ENCODE measurements at places on chromosomes 12 and 14. TPM values are rescaled to one million over a fixed set of nuclear protein-coding genes. Genes with fewer than 3 reads are reported as not detected.

TNS2 gene
- total RNA-seq: 653 TPM

SLC7A8 gene
- total RNA-seq: 36.9 TPM

TMEM132C gene
- total RNA-seq: 17.4 TPM

TAS2R42 gene
- total RNA-seq: not detected

CLEC4C gene
- total RNA-seq: not detected

GRCh38 chr14:68392393-68393141, 400.3 kb downstream of the ZFP36L1 start:
- peak; percentile 65 for DNase-seq
- no peak overlapping the region for H3K4me3 ChIP-seq
- H3K27me3 ChIP-seq: no peaks in the 10 kb centered on the region
- peak overlapping the region; percentile 50 for H3K27ac ChIP-seq
- no peaks in the 10 kb centered on the region for H3K36me3 ChIP-seq
- peaks cover 80% of the 10 kb centered on the region for H3K4me1 ChIP-seq

GRCh38 chr12:12097891-12098690, 27.4 kb downstream of the BCL2L14 start:
- H3K4me3 ChIP-seq: no peak overlapping the region
- H3K27ac ChIP-seq: no peak overlapping the region
- DNase-seq: no peak
- H3K36me3 ChIP-seq: no peaks in the 10 kb centered on the region

DNA sequence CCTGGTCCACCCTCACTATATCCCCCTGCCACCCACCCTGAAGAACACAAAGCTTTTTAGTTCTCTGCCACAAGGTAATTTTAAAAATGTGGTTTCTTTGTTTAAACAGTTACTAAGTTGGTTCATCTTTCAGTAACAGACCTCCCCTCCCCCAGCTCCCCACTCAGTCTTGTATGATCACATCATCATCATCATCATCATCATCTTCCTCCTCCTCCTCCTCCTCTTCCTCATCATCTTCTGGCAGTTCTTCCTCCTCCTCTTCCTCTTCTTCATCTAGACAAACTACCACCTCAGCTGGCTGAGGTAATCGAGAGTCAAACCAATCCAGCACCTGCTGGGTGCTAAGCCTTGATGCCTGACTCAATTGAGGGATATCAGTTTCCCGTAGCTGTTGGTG, 10.5 kb downstream of the HOMEZ start:
- no peak overlapping the region for H3K27ac ChIP-seq
- DNase-seq: no peak
- no peaks in the 10 kb centered on the region for H3K4me1 ChIP-seq
- no peaks in the 10 kb centered on the region for H3K27me3 ChIP-seq
- H3K36me3 ChIP-seq: no peaks in the 10 kb centered on the region

- H3K27me3 ChIP-seq: no peaks in the 10 kb centered on the region
- H3K4me1 ChIP-seq: peaks cover 21% of the 10 kb centered on the region
- H3K36me3 ChIP-seq: peaks cover under 1% of the 10 kb centered on the region
- H3K27ac ChIP-seq: peak overlapping the region; percentile 94
- peak; percentile 84 for DNase-seq
- H3K4me3 ChIP-seq: no peak overlapping the region
Observed at GRCh38 chr12:113271853-113272561, 50.7 kb downstream of the TPCN1 start.

DNA sequence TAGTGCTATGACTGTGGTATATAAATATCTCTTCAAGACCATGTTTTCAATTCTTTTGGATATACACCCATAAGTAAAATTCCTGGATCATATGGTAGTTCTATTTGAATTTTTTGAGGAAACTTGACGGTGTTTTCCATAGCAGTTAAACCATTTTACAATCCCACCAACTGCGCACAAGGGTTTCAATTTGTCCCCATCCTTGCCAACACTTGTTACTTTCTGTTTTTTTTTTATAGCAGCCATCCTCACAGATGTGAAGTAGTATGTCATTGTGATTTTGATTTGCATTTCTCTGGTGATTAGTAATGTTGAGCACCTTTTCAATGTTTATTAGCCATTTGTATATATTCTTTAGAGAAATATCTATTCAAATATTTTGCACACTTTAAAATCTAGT, 14.5 kb upstream of the A2M start:
- no peak overlapping the region for H3K4me3 ChIP-seq
- H3K36me3 ChIP-seq: no peaks in the 10 kb centered on the region
- H3K4me1 ChIP-seq: no peaks in the 10 kb centered on the region
- no peak overlapping the region for H3K27ac ChIP-seq

DNA sequence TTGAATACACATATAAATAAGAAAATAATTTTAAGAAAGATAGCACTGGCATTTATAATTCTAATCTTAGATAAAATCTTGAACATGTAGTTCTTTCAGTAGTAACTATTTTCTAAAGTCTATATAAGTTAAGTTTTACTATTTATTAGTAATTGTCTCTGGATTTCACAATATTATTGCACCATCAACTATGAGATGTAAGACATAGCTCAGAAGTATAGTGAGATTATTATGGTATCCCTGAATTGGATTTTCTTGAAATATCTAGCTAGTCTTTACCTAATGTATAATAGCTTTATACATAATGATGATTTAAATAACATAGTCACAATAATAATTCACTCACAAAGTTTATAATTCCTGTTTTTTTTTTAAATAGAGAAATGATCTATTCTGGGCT, 6.7 kb downstream of the CLEC12A start:
- no peaks in the 10 kb centered on the region for H3K27me3 ChIP-seq
- no peak for DNase-seq
- no peaks in the 10 kb centered on the region for H3K36me3 ChIP-seq
- no peaks in the 10 kb centered on the region for H3K4me1 ChIP-seq

- peak overlapping the region; percentile 80 for H3K27ac ChIP-seq
- no peaks in the 10 kb centered on the region for H3K36me3 ChIP-seq
Observed at GRCh38 chr14:34060651-34060999, 109.8 kb upstream of the EGLN3 start.

GRCh38 chr12:116138781-116139180, 138.7 kb downstream of the MED13L start:
- no peak overlapping the region for H3K4me3 ChIP-seq
- H3K36me3 ChIP-seq: no peaks in the 10 kb centered on the region
- H3K27ac ChIP-seq: no peak overlapping the region
- DNase-seq: no peak

- H3K4me3 ChIP-seq: no peak overlapping the region
- no peaks in the 10 kb centered on the region for H3K27me3 ChIP-seq
- no peak overlapping the region for H3K27ac ChIP-seq
- H3K36me3 ChIP-seq: no peaks in the 10 kb centered on the region
Observed at GRCh38 chr14:94914191-94914590, 144.3 kb upstream of the GSC start.

DNA sequence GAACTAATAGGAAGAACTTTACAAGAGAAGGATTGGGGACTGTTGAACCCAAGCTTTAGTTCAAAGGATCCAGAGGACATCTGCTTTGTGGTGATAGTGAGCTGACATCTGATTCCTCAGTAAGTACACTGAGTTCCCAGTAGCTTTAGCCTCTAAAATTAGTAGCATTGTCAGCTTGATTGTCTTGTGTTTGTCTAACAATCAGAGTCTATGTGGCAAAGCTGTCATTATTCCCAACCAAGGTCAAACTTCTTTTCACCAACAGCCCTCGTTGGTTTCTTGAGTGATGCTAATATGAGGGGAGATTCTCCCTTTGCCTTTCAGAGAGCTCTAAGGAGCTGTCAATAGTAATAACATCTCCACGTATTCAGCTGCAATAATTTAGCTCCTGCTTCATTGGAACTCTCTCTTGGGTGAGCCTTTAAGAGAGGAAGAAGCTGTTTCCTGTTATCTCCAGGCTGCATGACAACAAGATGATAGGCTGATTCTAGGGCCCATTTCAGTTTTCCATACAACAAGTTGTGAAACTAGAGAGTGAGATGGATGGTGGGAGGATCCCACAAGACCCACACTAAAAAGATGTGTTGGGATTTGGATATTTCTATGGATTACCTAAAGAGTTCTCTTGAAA, 46.7 kb downstream of the TGFB3 start:
- H3K4me3 ChIP-seq: no peak overlapping the region
- H3K27me3 ChIP-seq: no peaks in the 10 kb centered on the region
- H3K27ac ChIP-seq: no peak overlapping the region
- no peaks in the 10 kb centered on the region for H3K36me3 ChIP-seq
- no peaks in the 10 kb centered on the region for H3K4me1 ChIP-seq
- DNase-seq: no peak

GRCh38 chr14:45492876-45493275, 239.9 kb upstream of the MIS18BP1 start:
- no peaks in the 10 kb centered on the region for H3K36me3 ChIP-seq
- H3K4me3 ChIP-seq: no peak overlapping the region
- H3K27me3 ChIP-seq: no peaks in the 10 kb centered on the region

DNA sequence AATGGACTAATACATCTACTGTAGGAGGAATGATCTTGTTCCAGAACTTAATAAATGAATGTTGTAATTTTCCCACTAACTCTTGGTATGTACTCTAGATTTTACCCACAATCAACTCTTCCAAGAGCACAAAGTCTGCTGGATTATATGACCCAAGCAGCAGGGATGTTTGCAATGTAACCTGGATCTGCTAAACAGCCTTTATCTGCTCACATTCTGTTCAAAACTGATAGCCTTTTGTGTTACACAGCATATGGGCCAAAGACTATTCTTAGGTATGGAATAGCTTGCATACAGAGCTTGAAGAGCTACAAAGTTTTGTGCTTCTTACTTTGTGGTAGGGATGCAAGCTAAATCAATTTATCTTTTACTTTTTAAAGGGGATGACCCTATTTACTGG, 213.7 kb upstream of the DCN start:
- H3K27ac ChIP-seq: no peak overlapping the region
- no peak for DNase-seq
- H3K36me3 ChIP-seq: no peaks in the 10 kb centered on the region
- no peaks in the 10 kb centered on the region for H3K27me3 ChIP-seq
- H3K4me3 ChIP-seq: no peak overlapping the region

GRCh38 chr12:124431971-124432370, 135.4 kb downstream of the NCOR2 start:
- no peak overlapping the region for H3K27ac ChIP-seq
- H3K4me3 ChIP-seq: no peak overlapping the region
- peaks cover 37% of the 10 kb centered on the region for H3K4me1 ChIP-seq
- no peak for DNase-seq

GRCh38 chr12:94712815-94713515, 62.6 kb upstream of the TMCC3 start:
- H3K4me3 ChIP-seq: no peak overlapping the region
- no peak for DNase-seq
- H3K27ac ChIP-seq: no peak overlapping the region
- H3K36me3 ChIP-seq: no peaks in the 10 kb centered on the region
- no peaks in the 10 kb centered on the region for H3K27me3 ChIP-seq

GRCh38 chr14:42428996-42429395, 822.3 kb downstream of the LRFN5 start:
- no peak for DNase-seq
- H3K27ac ChIP-seq: no peak overlapping the region
- H3K36me3 ChIP-seq: no peaks in the 10 kb centered on the region

- no peak overlapping the region for H3K27ac ChIP-seq
- H3K4me3 ChIP-seq: no peak overlapping the region
- H3K4me1 ChIP-seq: no peaks in the 10 kb centered on the region
Observed at GRCh38 chr14:31819281-31819680, 257.8 kb upstream of the ARHGAP5 start.

DNA sequence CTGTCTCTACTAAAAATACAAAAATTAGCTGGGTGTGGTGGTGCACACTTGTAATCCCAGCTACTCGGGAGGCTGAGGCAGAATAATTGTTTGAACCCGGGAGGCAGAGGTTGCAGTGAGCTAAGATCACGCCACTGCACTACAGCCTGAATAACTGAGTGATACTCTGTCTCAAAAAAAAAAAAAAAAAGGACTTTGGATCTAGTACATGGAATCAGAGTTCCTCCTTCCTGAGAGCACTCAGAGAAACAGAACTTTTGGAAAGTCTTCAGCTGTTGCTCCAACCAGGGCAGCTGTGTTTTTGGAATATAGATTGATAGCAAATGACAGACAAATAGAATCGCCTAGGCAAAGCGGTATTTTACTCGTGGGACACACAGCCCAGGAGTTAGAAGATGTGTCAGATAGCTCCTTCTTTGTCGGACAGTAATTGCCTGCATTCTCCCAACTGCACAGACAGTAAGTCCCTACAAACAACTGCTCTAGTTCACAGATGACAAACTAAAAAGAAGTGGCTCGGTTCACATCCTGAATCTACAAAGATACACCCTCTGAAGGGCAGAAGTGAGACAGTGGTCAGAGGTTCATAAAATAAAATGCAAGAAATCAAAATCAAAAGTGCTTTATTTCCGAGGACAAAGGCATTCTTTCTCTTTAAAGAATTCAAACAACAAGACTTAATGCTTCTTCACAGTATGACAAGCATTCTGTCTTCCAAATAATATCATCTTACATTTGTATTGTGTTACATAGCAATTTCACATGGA, 17.1 kb upstream of the NEK9 start:
- no peak overlapping the region for H3K4me3 ChIP-seq
- peak overlapping the region; percentile 91 for H3K27ac ChIP-seq
- peaks cover 5% of the 10 kb centered on the region for H3K36me3 ChIP-seq
- no peak for DNase-seq

DNA sequence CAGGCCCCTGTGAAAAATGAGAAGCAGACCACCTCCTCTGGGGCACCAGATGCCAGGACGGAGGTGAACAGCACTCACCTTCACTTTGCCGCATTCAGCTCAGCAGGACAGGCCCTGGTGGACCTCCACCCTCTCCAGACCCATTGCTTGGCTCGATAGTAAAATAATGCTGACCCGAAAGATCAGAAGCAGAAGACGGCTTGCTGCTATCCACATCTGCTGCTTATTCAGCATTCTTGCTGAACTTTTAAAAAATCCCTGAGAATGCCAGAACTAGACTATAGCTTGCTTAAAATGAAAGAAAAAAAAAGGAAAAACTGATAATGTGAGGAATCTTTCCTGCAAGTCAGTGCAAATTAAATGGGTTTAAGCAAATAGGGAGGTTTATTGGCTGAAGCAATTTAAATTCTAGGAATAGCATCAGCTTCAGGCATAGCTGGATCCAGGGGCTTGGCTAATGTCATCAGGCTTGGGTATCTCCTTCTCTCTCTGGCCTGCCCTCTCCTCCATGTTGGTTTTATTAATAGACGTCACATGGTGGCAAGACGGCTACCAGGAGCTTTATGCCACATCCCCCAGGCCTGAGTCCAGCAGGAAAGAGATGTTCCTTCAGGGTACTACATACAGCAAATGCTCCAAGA, 137.9 kb downstream of the SCARB1 start:
- no peak overlapping the region for H3K4me3 ChIP-seq
- no peaks in the 10 kb centered on the region for H3K27me3 ChIP-seq
- peaks cover 46% of the 10 kb centered on the region for H3K4me1 ChIP-seq
- DNase-seq: no peak
- no peak overlapping the region for H3K27ac ChIP-seq

DNA sequence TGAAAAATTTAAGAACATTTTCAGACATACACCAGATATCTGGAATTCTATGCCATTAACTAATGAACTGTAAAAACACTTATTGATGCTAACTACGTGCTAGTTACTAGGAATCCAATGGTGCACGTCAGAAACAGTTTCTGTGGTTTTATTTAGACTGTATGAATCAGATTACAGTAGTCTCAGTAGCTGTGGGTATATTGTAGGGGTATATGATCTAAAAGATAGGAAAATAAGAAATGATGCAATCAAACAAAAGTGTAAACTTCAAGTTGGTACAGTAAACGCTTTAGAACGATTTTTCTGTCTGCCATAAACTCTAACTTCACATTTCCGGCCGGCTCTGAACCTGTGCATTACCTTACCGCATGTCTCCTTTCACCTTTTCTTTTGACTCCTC, 2.3 kb downstream of the ABCC9 start:
- no peaks in the 10 kb centered on the region for H3K36me3 ChIP-seq
- no peaks in the 10 kb centered on the region for H3K4me1 ChIP-seq
- H3K27me3 ChIP-seq: no peaks in the 10 kb centered on the region
- H3K4me3 ChIP-seq: no peak overlapping the region

Measured in tibial nerve (tissue), 4 donors.